ENCODE measurements at places on chromosomes 6 and 20.

- DNase-seq, result no peak
Measured at GRCh38 chr6:142011156-142011555, 121.6 kb upstream of the GJE1 start.

- no peak for DNase-seq
Measured at GRCh38 chr6:64330694-64331307, 695.2 kb downstream of the PHF3 start.

GRCh38 chr20:11047559-11047958 lies 373.8 kb upstream of the JAG1 start:
- no peak for DNase-seq

- DNase-seq, result no peak
Measured at GRCh38 chr6:106308985-106309384, 16.6 kb downstream of the ATG5 start.

DNA sequence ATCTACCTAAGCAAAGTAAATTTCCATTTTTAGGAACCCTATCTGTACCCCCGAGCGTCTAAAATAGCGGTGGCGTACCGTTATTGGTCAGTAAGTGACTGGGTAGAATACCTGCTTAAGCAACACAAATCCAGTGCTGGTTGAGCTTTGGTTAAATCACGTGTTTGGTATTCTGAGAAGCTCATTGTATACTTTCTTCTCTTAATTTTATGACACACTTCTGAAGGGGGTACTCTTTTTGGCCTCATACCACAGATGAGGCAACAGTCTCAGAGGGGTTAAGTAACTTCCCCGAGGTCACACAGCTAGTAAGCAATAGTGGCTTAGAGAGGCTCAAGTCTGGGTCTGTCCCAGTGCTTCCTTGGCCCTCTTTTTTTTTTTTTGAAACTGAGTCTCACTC lies 151.2 kb downstream of the TFAP2C start:
- no peak for DNase-seq

GRCh38 chr6:133407320-133408100 lies 166.4 kb downstream of the EYA4 start:
- no peak for DNase-seq

GRCh38 chr6:134287859-134288537 lies 29.9 kb downstream of the SGK1 start:
- DNase-seq, result no peak

DNA sequence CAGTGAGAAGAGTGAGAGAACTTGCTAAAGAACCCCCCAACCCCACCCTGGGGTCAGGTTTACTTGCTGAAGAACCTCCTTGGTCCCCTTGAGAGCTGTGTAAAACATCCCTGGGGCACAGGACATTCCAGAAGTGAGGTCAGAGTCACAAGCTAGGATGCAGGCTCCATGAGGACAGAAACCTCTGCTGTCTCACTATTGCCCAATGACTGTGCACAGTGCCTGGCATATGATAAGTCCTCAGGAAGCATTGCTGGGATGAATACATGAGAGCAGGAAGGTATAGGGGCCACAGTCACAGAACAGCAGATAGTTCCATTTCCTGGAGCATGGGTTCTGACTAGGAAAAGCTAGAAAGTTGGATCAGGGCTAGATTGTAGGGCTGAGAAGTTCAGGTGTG lies 18.4 kb downstream of the NT5E start:
- no peak for DNase-seq

DNA sequence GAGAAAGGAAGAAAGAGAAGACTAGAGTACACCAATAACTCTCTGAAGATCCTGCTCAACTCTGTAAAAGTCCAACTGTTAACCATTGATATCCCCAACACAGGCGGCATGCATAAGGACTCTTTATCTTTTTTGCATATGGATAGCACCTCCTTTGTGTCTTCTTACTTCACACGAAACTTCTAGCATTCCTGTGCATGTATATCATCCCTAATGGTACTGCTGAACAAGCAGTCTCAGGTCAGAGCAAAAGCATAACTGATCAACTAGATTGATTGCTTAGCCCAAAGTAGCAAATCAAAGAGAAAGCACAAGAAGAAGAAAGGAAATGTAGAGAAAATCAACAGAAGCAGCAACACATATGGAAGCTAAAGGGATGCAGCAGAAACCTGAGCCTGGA lies 234.4 kb downstream of the SYNE1 start:
- DNase-seq, result no peak

DNA sequence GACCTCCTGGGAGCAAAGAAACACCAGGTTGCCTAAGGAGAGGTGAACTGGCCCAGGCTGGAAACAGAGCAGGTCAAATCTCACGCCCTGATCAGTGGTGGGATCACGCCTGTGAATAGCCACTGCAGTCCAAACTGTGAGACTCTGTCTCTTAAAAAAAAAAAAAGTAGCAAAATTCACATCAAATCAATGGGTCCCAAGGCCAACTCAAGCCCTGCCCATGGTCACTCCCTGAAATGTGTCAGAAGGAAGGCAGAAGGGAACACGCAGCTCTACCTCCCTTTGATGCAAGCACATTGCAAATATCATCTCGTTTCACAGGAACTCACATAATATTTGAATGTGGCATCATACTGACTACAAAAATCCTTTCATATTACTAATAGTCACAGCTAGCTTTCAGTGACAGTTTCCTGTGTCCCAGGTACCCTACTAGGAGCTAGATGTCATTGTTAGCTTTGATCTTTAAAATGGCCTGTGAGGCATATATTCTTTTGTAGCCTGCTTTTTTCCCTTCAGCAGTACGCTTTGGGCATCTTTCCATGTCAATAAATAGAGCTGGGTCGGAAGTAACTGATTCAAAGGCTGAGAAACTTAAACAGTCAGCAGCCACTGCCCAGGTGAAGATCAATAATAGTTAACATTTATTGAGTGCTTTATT lies 14.4 kb upstream of the TTPAL start:
- no peak for DNase-seq

GRCh38 chr20:46007671-46008070 lies 1.0 kb upstream of the MMP9 start:
- DNase-seq, result no peak

- no peak for DNase-seq
Measured at GRCh38 chr6:36350681-36351571, 14.2 kb upstream of the BNIP5 start.

- peak; percentile 34 for DNase-seq
Measured at GRCh38 chr20:35329435-35330139, 37.4 kb upstream of the FAM83C start.

DNA sequence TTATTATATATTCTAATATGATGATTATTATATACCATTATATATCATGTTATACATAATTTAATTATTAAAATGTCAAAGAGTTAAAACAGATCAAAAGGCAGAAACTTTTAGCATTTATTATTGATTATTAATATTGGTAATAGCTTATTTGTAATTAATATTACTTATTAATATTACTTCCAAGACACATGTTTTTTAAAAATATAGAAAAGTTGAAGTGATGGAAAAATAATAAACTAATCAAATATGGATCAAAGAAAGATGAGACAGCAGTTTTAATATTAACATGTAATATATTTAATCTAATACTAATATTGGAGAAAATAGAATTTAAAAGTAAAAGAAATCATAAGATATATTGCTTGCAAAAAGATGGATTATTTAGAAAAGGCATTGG lies 154.6 kb upstream of the TAB2 start:
- no peak for DNase-seq

- DNase-seq, result peak; percentile 17
Measured at GRCh38 chr6:27139756-27140579, 107.5 kb upstream of the PRSS16 start.

DNA sequence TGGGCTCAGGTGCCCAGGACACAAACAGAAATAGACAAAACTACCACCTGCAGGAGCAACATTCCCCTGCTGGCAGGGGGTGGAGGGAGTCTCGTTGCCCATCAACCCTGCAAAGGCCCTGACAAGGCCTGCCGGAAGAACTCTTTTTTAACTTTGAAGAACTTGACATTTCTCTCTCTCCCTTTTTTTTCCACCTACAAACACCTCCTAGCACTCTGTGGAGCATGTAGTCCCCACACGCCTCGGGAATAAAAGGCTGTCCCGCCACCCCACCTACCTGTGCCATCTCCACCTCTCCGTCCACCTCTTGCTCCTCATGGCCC lies 54.8 kb downstream of the GNAS-AS1 start:
- DNase-seq, result no peak

- peak; percentile 26 for DNase-seq
Measured at GRCh38 chr20:23668477-23668951, 20.3 kb downstream of the CST4 start.

All from CD4-positive, alpha-beta T cell treated with Interleukin-17A for 4 hours (primary cell).